ENCODE measurements at places on chromosomes 3 and 15.

- DNase-seq = no peak
Observed at GRCh38 chr15:77393471-77393840, 26.4 kb downstream of the PEAK1 start.

DNA sequence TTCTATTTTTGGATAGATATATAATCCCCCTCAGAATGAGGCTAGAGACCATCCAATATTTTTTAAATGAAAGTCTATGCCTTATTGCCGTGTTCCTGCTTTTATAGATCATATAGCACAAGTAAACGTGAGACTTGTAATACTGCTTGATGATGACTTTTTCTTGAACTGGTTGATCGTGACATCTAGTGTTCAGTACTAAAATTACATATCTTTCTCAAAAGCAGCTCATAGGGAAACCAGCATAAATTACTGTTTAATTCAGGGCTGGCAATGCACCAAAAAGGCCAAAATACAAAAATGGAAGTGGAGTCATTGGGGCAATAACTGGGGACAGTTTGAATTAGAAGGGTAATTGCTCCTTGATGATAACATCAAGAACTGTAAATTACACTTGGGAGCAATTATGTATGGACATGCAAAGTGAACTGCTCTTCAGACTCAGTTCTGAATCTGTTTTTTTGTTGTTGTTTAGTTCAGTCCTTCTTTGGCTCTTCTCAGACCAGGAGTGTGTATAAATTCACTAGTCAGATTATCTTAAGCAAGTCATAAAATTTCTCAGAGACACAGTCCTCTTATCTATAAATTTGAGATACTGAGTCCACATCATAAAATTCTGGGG, 325.3 kb downstream of the THSD4 start:
- no peak for DNase-seq

- DNase-seq = no peak
Observed at GRCh38 chr3:81965696-81966095, 204.3 kb upstream of the GBE1 start.

- no peak for DNase-seq
Observed at GRCh38 chr3:167587651-167588050, 66.1 kb downstream of the WDR49 start.

- DNase-seq = no peak
Observed at GRCh38 chr3:129506231-129506742, 22.2 kb upstream of the RHO start.

DNA sequence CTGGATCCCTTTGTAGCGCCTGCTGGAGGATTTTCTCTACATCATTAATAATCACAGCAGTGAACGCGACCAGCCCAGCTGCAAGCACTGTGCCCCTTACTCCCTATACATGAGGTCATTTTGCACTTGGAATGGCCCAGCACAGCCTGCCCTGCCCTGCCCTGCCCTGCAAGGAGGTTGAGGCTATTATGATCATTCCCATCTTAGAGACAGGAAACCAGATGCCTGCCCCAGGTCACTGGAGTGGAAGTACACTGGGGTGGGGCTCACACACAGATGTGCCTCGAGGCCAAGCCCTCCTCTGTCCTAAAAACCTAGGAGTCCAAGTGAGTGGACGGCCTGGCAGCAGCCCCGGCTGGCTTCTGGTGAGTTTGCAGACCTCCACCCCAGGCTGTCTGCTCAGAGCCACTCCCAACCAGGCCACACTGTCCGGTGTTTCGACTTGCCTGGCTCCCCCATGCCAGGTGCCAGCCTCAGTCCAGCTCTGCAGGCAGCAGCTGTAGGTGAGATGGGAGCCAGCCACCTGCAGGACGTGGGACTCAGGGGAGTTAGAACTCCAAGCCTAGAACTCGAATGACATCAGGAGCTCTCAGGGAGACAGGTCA, 30.4 kb upstream of the SEC61A1 start:
- DNase-seq = no peak

GRCh38 chr15:95106801-95107200, 875.4 kb downstream of the MCTP2 start:
- no peak for DNase-seq

DNA sequence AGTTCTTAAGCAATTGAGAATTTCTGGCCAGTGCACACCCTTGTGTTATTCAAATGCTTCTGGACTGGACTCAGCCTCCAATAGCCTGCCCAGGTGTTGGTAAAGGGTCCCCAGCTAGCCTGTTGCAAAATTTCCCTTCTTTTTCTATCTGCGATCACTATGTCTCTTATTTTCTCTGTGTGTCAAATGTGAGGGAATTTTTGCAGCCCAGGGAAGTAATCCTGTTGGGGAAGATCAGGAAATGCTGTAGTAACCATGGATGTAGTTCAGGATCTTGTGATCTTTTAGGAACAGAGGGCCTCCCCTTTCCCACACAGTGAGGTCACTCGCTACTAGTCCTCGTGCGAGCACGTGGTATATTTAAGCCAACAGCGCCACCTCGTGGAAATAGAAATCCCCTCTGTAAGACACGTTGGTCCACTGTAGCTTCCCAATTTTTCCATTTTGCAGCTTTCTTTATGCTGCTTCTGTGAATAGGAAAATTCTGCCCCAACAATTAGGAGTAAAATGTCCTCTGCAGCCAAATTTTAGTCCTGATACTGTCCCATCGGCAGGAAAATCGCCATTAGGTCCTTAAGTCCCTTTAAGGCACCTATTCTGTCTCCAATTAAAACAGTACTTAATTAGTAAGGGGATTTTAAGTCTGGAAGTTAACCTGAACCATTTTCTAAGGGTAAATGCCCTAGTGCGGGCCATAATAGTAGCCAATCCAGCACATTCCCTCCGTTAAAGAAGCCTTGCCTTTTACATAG, 4.0 kb upstream of the SMCO1 start:
- no peak for DNase-seq

DNA sequence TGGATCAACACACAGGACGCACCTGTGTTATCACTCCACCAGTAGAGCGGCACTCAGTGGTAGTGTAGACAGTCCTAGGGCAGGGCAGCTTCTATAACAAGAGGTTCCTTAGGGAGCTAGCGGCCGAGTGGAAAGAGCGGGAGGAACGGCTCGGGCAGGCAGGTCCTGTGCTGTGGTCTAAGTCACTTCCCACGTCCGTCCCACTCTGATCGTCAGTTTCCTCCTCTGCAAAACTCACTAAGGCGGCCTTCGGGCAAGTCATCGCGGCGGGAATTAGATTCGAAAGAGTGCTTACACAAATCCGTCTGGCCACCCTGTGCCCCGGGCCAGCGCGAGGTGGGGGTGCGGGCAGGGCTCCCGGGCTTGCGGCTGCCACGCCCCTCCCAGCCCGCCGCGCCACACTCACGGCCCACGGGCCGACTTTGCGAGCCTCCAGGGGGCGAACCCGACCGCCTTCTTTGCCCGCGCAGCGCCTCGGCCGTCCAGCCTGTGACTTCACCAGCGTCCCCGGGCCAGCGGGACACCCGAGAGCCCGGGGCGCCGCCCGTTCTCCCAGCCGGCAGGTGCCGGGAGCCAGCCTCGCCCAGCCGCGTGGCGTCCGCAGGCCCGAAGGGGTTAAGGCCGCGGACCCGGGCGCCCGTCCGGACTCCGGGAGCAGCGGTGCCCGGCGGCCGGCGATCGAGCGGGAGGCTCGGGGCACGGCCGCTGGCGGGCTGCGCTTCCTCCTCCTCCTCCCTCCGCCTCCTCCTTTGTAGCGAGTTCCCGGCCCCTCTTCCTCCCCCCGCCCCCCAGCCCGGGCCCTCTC, 416 bp upstream of the CORO2B start:
- no peak for DNase-seq

GRCh38 chr3:113086560-113087461, 96.0 kb downstream of the GTPBP8 start:
- no peak for DNase-seq

GRCh38 chr15:65963911-65964482, 94.7 kb downstream of the RAB11A start:
- no peak for DNase-seq

- no peak for DNase-seq
Observed at GRCh38 chr3:32018757-32019564, 37.4 kb downstream of the ZNF860 start.

GRCh38 chr15:71777216-71777943, 33.0 kb upstream of the NR2E3 start:
- DNase-seq = no peak

DNA sequence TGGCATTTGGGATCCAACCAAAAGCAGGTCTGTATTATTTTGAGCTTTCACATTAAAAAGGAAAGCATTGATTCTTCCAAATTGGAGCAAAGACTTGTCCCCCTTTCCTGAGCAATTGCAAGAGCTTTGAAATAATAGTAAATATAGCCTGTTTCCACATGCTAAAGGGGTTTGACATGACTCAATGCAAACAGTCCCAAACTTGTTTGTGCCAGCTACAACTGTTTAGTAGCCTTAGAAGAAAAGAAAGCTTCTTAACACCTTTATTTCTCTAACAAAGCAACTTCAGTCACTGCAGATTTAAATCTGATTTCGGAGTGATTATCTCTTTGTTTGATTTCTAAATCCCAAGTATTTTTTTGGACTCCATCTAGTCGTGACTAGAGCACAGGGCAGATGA, 180.2 kb downstream of the SEMA6D start:
- no peak for DNase-seq

- DNase-seq = no peak
Observed at GRCh38 chr15:29615791-29616190, 206.5 kb downstream of the TJP1 start.

DNA sequence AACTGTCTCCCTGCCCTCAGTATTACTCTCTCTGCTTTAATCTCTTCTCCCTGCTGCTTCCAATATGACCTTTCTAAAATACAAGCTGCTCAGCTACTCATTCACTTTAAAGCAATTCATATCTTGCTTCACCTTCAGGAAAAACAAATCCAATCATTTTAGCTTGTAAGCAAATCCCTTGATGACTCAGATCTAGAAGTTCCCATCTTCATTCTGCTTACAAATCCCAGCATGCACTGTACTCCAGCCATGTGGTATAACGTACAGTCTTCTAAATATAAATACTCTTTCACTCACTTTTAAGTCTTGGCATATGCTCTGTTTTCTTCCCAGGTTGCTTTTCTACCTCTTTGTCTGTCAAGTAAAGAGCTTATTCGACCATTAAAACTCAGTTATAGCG, 1009.1 kb upstream of the SEMA6D start:
- no peak for DNase-seq

GRCh38 chr3:17573396-17573795, 169.0 kb downstream of the TBC1D5 start:
- DNase-seq = no peak

DNA sequence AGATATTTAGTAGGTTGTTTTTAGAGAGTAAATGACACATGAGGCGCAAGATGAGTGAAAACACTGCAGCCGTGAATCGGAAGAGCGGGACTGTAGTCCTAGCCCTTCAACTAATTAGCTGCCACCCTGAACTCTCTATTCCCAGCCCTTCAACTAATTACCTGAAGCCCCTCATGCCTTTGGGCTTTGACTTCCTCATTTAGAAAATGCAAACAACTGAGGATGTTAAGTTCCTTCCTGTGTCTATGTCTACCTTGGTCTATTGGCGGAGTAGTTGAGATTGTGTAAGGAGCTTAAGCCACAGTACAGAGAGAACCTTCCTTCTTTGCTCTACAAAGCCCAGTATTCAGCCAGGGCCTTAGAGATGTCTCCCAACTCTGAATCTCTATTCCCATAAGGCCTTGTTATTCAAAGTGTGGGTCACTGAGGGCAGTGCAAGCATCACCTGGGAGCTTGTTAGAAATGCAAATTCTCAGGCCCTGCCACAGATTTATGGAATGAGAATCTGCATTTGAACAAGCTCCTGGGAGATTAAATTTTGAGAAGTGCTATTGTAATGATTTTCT, 71.8 kb upstream of the SCN5A start:
- DNase-seq = no peak

DNA sequence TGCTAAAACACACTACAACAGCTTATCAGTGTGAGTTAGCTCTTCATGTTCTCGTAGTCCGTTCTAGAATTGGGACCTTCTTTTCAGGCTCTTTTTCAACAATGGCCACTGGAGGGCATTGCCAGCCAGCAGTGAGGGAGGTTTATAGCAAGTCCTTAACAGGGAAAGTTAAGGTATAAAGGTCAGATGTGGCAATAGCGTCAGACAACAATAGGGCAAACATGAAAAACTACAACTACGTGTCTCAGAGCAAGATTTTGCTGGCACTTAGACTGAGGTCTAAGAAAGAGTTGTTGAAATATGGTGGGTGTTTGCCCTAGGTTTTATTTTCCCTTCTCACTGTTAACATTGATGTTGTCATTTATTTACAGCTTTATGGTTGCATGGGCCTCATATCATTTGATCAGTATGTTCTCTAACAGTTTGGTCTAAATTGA, 161.4 kb downstream of the GMNC start:
- no peak for DNase-seq

GRCh38 chr15:48493084-48493762, 152.3 kb downstream of the FBN1 start:
- DNase-seq = no peak
